ENCODE measurements at places on chromosomes 7 and 10.

- DNase-seq = peak; percentile 74
Measured at GRCh38 chr7:155644971-155645509, 579 bp downstream of the RBM33 start.

DNA sequence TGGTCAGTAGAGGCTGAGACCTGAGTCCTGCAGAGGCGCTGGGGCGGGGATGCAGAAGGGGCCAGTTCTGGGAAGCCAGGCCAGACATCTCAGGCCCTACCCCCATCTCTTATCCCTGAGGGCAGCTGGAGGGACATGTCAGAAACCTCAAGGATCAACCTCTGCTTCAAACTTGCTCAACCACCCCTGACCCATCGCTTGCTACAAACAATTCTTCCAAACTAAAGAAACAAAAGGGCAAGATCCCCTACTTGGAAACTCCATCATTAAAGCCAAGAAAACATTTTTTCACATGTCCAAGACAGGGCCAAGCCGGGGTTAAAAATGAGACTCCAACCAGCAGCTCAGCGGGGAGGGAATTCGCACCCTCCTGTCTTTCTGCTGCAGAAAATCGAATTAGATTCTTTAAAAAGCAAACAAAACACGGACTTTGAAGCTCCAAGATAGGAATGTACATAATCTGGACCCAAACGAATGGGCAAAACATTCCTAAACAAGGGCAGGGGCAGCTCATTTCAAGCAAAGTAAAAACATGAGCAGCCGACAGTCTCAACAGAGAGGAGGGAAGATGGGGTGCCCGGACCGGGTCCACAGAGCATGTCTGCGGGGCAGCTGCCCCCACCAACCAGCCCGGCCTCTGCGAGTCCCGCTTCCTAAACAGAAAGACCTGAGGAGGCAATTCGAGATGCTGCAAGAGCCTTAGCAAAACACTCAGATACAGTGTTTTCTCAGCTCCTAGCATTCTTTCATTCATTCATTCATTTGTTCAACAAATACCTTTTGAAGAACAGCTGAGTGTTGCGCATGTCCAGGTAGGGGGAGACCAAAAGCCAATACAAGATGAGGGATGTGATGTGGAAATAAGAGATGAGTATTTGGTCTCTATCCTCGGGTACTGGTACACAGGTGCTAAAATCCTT is 44.8 kb downstream of the CHST15 start:
- no peak for DNase-seq

- no peak for DNase-seq
Measured at GRCh38 chr10:119233821-119234220, 26.4 kb downstream of the GRK5 start.

GRCh38 chr10:126854726-126855495 is 50.3 kb upstream of the DOCK1 start:
- no peak for DNase-seq

GRCh38 chr10:97718659-97719142 is 5.2 kb downstream of the MARVELD1 start:
- peak; percentile 49 for DNase-seq

GRCh38 chr10:3741688-3742461 is 43.1 kb downstream of the KLF6 start:
- DNase-seq = peak; percentile 80

Data from GM23248 (cell line).